M059J (cell line): ENCODE measurements at places on chromosomes 7 and 10. TPM values are rescaled to one million over a fixed set of nuclear protein-coding genes. Genes with fewer than 3 reads are reported as not detected.

- peak; percentile 92 for DNase-seq
Observed at GRCh38 chr10:51879238-51879637, 179.8 kb upstream of the CSTF2T start.

GRCh38 chr7:155979994-155980393 lies 167.7 kb upstream of the SHH start:
- DNase-seq: no peak

- no peak for DNase-seq
Observed at GRCh38 chr7:81534446-81534845, 235.4 kb downstream of the HGF start.

DNA sequence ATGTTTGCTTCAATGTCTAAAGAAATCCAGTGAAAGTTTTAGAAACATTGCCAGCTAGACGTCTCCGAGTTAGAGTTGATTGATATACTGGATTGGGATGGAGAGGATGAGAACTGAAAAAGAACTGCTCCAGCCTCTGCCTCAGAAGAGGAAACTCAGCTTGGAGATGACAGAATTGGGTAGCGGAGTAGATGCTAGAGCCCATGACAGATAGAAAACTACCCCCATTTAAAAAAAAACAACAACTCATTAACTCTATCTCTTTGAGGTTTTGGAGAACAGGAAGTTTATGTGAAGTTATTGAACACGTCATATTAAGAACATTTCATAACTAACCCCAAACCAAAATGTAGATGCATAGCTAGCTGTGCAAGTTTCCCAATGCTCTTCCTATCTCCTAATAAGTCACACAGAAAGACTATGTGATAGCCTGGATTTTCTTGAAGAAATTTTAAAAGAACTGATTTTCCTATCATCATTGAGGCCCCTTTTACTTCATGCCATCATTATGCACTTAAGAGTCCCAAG lies 28.3 kb upstream of the AFAP1L2 start:
- DNase-seq: no peak

DNA sequence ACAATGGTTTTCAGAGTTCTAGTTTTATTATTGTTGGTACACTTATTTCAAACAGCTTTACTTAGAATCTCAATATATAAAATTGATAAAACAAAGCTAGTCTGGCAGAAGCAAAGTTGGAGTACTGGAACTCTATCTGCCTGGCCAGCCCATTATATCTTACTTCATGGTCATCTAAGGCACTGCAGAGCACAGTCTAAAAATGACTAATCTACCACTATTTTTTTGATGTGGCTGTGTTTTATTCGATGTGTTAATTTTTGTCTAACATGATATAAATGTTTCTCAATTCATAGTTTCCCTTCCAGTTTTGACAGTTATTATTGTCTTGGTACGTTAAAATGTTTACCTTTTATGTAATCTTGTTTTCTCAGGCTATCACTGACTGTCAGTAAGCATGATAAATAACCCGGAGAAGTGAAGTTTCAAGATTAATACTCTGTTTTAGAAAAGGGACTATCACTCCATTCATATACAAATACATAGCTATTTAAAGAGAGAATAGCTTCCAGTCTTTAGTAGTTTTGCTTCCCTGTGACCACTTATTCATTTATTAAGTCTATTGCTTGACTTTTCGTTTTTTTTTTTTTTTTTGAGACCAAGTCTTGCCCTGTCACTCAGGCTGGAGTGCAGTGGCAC lies 60.6 kb upstream of the CSTF2T start:
- no peak for DNase-seq

- no peak for DNase-seq
Observed at GRCh38 chr10:91582153-91582554, 50.7 kb downstream of the PPP1R3C start.

DNA sequence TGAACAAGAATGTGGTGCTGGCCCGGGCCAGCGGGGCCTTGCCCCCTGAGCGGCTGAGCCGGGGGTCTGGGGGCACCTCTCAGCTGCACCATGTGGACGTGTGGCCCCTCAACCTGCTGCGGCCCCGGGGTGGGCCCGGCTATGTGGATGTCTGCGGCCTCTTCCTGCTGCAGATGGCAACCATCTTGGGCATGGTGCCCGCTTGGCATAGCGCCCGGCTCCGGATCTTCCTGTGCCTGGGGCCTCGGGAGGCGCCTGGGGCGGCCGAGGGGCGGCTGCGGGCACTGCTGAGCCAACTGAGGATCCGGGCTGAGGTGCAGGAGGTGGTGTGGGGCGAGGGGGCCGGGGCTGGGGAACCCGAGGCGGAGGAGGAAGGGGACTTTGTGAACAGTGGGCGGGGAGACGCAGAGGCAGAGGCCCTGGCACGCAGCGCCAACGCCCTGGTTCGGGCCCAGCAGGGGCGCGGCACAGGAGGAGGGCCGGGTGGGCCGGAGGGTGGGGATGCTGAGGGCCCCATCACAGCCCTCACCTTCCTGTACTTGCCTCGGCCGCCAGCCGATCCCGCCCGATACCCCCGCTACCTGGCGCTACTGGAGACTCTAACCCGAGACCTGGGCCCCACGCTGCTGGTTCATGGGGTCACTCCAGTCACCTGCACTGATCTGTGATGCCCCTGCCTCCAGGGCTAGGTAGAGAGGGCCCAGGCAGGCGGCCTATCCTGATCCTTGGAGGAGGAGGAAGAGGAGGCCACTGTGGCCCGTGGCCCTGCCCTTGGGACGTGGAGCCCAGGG lies 1.1 kb upstream of the TRIP6 start:
- DNase-seq: peak; percentile 82

GRCh38 chr10:104054430-104054829 lies 31.2 kb downstream of the COL17A1 start:
- peak; percentile 94 for DNase-seq

- DNase-seq: no peak
Observed at GRCh38 chr7:129616530-129616929, 5.0 kb downstream of the NRF1 start.

DNA sequence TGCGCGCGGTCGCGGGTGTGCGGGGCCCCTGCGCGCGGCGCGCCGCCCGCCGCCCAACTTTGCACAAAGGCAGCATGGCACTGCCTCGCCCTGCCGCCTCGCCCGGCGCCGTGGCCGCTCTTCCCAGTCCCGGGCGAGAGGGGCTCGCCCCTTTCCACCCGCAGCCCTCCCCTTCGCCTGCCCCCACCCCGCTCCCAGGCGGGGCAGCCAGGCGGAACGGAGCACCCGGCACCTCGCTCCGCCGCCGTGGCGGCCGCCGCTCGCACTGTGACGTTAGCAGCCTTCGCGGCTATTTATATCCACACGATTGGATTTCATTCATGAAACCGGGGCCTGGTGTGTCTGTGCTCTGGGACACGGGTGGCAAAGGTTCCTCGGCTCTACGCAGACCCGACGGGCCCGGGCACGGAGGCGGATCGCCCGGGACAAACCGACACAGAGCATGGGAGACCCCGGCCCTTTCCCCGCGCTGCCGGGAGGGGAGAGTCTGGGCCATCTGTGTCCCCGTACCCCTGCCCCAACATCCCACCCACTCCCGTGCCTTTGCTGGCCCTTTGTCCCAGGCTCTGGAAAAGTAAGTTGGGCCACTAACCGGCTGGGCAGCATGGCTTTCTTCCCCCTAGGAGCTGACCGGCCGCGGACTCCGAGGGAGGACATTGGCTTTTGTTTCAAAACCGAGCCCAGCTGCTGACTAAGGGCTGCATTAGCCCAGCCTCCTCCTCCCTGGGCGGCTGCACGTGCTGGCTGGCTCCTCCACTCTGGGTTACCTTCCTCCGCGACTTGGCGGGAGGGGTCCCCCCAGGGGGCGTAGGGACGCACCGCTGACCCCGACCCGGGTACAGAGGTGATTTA lies at the start of gene RHOBTB1:
Gene RHOBTB1 (minus strand): TSS at position 128 of the 852 bp plus-strand sequence. CDS start 32,643 bp downstream, outside the sequence.
- peak; percentile 79 for DNase-seq

The CDHR3 gene
- 0.52 and 2.1 TPM in 2 replicates for total RNA-seq

The CALD1 gene
- total RNA-seq: 243 and 296 TPM in 2 replicates

The ECD gene
- 34.4 and 34.5 TPM in 2 replicates for total RNA-seq

The NEBL gene
- 0.05 TPM in 1 of 2 replicates, not detected in the other for total RNA-seq

The DLG5 gene
- total RNA-seq: 10.4 and 19.5 TPM in 2 replicates

The C7orf57 gene
- total RNA-seq: 0.25 and 0.62 TPM in 2 replicates

The RNF148 gene
- total RNA-seq: not detected in 2 replicates

The SPDYE2 gene
- not detected in 2 replicates for total RNA-seq

The GTPBP4 gene
- total RNA-seq: 11.2 and 20.7 TPM in 2 replicates

The ARMH3 gene
- total RNA-seq: 6.9 and 13.0 TPM in 2 replicates

The PAX4 gene
- total RNA-seq: not detected in 2 replicates

The ZYX gene
- total RNA-seq: 75.9 and 108 TPM in 2 replicates

The SPDYE6 gene
- not detected in 2 replicates for total RNA-seq
